HS-27A (cell line): ENCODE measurements at places on chromosomes 16 and 17.

DNA sequence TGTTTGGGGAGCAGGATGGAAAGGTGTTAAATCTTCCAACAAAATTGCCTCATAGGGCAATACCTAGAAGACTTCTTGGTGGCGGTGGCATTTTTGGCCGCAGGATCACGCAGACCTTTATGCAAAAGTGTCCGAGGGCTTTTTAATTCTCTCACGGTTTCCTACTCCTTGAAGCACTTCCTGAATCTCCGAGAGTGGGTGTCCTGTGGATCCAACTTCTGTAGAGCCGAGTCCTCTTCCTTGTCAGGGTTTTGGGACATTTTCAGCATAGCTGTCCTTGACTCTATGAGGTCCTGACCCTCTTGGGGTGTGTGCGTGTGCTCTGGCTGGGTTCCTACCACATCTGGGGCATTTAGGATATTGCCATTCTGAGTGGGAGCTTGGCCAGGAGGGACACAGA, 31.7 kb downstream of the IL21R start:
- DNase-seq = no peak

- no peak for DNase-seq
Observed at GRCh38 chr17:2905696-2906501, 109.7 kb downstream of the RAP1GAP2 start.

GRCh38 chr16:29736112-29736511, 9.7 kb downstream of the C16orf54 start:
- DNase-seq = no peak

- DNase-seq = no peak
Observed at GRCh38 chr17:56926704-56927103, 12.9 kb upstream of the TRIM25 start.

DNA sequence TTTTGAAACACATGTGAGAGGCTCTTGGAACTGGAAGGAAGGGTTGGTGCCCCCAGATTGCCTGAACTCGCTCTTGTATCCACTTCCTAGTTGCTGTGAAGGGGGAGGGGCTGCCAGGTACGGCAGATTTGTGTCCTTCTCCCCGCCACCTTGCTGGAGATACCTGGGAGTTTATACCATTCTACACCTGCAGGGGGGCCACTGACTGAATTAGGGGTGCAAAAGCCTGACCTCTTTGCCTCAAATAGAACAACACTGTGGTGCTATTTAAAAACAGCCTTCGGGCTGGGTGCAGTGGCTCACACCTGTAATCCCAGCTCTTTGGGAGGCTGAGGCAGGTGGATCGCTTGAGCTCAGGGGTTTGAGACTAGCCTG, 35.1 kb upstream of the IL34 start:
- no peak for DNase-seq

- no peak for DNase-seq
Observed at GRCh38 chr17:71740866-71741265, 380.0 kb upstream of the SOX9 start.

DNA sequence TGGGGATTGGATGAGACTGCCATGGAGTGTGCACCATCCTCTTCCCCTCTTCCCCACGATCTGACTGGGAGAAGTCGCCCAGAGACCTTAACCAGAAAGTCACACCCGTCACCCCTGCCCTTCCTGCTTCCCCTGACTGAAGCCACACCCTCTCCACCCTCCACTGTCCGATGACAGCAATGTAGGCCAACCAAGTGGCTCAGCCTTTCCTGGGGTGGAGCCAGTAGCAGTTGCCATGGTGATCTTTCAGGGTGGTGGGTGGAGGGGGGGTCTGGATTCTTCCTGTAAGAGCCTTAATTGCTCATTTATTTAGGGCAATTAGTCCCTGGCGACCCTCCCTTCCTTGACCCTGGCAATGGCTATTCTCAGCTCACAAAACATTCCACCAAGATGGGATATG, 37.5 kb upstream of the PHB1 start:
- DNase-seq = no peak

- no peak for DNase-seq
Observed at GRCh38 chr17:69170377-69170776, 28.7 kb upstream of the ABCA6 start.

DNA sequence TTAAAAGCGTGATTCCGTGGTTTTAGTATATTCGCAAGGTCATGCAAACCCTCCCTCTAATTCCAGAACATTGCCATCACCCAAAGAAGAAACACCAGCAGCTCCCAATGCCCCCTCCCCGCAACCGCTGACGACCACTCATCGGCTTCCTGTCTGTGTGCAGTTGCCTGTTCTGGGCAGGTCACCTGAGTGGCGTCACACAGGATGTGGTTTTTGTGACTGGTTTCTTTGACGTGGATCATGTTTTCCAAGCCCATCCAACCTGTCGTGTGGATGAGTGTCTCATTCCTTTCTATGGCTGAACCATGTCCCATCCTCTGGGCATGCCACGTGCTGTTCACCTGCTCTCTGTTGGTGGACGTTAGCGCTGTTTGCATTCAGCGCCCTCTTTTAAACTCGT, 8.2 kb upstream of the ATP2C2 start:
- DNase-seq = no peak

DNA sequence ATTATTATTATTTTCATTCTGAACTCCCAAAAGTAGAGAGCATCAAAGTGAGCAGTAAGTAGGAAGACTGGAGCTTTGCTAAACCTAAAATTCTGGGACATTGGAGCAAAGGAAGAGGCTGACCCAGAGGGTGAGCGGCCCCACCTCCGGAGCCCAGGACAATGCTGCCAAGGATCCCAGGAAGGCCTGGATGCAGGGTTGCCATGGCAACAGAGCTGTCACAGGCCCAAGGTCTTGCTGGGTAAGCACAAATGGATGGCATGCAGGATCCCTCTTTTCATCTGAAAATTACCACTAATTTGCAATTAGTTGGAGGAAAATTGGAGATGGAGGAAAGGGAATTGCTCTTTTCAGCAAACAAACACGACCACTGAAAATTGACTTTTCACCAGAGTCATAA, 457.9 kb upstream of the CDH5 start:
- no peak for DNase-seq

DNA sequence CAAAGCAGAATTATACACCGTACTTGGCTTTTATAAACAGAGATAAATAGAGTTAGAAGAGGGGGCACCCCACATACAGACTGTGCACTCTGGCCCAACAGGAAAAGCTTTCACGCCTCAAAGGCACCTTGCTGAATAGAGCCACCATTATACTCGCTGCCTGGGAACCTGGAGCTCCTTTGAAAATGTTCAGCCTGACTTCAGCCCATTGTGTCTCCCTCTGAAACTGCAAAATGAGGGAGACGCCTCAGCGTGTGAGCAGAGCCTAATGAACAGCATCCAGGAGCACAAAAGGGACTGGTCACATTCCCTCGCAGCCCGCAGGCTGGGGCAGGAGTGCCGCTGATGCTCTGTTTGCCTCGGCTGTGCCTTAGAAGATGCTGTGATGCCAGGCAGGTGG, 46.3 kb downstream of the ABCC12 start:
- no peak for DNase-seq

DNA sequence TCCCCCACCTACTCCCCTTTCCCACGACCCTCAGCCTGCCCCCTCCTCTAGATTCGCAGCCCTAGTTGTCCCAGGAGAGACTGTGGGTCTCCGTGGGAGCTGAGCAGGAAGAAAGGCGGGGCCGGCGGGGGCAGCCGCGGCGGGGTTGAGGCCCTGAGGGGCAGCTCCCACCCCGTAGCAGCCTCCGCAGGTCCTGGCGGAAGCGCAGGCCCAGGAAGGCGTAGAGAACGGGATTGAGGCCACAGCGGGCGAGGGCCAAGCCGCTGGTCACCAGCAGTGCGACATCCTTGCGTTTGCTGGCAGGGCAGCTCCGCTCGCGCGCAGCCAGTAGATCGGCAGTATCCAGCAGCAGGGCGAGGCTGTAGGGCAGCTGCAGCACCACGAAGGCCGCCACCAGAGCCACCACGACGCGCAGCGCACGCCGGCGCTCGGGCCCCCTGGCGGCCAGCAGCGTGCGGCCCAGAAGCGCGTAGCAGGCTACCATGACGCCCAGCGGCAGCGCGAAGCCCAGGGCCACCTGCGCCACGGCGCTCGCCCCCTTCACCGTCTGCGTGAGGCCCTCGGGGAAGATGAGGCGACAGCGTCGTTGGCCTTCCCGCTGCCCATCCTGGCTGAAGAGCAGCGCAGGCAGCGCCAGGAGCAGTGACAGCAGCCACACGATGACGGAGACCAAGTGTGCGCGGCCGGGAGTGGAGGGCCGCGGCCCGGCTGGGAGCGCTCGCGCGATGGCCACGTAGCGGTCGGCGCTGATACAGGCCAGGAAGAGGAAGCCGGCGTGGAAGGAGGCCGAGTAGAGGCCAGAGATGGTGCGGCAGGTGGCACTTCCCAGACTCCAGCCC, 1.9 kb downstream of the CCR10 start:
- no peak for DNase-seq

- no peak for DNase-seq
Observed at GRCh38 chr17:9233271-9233599, 211.9 kb downstream of the NTN1 start.

- DNase-seq = peak; percentile 31
Observed at GRCh38 chr17:54891176-54891821, 9.4 kb upstream of the TOM1L1 start.

DNA sequence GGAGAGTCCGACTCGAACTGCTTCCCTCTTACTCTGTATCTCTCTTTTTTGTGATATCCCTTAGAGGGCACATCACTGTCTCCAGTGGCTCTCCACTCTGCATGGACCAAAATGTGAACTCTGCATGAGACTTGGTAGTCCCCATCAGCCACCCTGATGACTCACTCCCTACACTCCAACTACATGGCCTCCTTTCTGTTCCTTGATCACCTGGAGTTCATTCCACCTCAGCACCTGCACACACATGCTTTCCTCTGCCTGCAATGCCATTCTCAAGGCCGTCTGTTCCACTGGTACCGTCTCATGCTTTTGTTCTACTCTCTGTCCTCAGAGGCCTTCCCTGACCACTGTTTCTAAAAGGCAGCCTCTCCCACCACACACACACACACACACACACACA, 109.3 kb downstream of the DNAH9 start:
- DNase-seq = no peak

DNA sequence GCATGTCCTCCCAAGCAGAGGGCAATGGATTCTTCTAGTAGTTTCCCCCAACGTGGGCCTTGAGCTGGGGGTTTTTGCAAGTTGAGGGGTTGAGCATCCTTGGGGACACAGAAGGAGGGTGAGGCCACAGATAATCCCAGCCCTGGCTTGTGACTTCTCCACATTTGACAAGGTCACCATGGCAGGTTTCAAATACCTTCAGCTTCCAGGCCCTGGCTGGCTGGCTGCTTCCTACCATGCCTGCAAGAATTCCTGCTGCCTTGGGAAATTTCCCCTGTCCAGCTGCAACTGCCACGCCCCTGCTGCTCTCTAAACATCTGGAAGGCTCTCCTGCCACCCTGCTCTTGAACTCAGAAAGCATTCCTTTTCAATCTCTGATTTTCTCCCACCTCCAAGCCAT, 41.3 kb downstream of the HS3ST2 start:
- no peak for DNase-seq

- no peak for DNase-seq
Observed at GRCh38 chr16:75250089-75250808, 1.2 kb downstream of the BCAR1 start.

DNA sequence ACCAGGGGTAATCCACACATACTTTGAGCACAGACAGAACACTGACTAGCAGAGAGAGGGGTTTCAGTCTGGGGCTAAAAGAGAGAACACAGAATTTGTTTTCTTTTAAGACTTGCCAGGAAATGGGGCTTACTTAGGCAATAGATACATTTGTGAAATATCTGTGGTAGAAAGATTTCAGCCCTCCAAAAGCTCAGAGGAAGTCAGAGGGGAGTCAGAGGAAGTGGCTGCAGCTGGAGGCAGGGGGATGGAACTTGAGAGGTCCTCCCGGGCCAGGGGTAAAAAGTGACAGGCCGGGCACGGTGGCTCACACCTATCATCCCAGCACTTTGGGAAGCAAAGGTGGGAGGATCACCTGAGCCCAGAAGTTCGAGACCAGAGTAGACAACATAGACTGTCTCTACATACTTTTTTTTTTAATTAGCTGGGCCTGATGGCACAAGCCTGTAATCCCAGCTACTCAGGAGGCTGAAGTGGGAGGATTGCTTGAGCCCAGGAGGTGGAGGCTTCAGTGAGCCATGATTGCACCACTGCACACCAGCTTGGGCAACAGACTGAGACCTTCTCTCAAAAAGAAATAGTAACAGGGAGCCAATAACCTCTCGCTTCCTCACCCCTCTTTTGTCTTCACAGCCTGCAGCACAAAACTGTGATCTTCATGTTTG, 49.9 kb downstream of the NLRC5 start:
- peak; percentile 12 for DNase-seq

DNA sequence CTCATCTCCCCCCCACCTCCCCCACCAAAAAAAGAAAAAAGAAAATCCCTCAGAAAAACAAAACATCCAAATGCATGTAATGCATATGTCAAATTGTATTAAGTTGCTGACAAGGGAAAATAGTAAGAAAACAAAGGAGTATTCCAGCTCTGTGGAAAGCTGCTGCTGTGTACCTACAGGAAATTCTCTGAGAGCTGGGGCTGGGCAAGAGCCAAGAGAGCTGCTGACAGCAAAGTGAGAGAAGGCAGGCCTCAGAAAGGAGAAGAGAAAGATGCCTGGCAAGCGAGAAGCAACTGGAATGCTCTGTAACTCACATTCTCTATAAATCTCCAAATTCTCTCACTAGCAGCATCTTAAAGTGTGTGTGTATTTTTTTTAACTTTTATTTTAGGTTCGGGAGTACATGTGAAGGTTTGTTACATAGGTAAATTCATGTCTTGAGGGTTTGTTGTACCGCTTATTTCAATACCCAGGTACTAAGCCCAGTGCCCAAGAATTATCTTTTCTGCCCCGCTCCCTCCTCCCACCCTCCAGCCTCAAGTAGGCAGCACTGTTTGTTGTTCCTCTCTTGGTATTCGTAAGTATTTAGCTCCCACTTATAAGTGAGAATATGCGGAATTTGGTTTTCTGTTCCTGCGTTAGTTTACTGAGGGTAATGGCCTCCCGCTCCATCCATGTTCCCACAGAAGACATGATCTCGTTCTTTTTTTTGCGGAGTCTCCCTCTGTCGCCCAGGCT, 24.4 kb downstream of the CNTROB start:
- no peak for DNase-seq

GRCh38 chr17:71494062-71494855, 626.6 kb upstream of the SOX9 start:
- no peak for DNase-seq

DNA sequence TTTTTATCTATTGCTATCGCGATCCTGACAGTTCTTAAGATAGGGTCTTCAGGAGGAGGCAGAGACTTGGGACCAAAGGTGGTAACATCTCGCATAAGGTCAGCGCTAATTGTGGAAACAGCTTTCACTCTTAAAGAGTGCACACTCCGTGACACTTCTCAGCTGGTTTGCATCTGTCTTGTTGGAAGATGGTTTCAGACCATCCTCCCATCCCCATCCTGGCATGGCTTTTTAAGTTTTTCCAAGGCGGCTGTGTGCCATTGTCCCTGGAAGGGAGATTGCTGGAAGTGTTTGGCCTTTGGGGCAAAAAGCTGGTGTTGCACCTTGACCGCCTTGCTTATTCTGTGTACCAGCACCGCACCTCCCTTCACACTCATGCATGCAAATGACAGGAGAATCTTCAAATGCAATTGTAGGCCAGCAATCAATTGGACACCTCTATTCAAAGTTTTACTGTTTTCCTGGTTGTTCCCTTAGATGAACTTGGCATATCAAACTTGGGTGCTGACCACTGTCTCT, 1.5 kb downstream of the SOCS7 start:
- no peak for DNase-seq

GRCh38 chr17:65270499-65271253, 133.5 kb downstream of the RGS9 start:
- no peak for DNase-seq

GRCh38 chr16:27264151-27264550, 4.4 kb downstream of the NSMCE1 start:
- no peak for DNase-seq

GRCh38 chr17:76506408-76507345, 5.5 kb upstream of the RHBDF2 start:
- no peak for DNase-seq

- DNase-seq = no peak
Observed at GRCh38 chr17:47877368-47878034, 18.5 kb upstream of the SP2 start.
